ENCODE measurements at places on chromosomes 16 and 17.

GRCh38 chr16:67399218-67399733, 6.0 kb upstream of the TPPP3 start:
- peak; percentile 68 for DNase-seq

DNA sequence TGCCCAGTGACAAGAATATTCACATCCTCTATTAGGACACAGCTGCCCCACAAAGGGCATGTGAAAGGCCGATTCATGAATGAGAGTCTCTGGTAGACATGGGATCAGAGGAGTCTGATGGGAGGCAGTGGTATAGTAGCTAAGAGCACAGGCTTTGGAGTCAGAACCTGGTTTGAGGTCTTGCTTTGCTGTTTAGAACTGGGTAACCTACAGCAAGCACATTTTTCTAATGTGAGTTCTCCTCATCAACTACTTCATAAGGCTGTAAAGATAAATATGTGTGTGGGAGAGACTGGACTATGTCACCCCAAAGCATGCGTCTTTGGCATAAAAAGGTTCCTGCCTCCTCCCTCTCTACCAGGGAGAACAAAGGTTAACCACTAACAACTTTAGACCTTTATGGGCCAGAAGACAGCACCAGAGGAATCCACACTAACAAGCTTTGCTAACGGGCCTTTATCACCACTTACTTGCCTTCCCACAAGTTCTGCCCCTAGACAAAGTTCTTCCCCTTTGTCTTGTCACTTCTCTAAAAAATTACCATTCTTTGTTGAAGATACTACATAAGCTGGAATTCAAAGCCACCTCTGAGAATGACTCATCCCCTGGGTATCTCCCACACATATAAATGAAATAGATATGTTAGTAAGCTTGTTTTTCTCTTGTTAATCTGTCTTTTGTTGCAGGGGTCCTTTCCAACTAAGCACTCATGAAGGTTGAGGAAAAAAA, 21.1 kb downstream of the CDR2 start:
- DNase-seq: no peak

- DNase-seq: no peak
These were observed 60.7 kb downstream of the WSB1 start for GRCh38 chr17:27354491-27355081.

- peak; percentile 72 for DNase-seq
These were observed 186.7 kb downstream of the MSI2 start for GRCh38 chr17:57442914-57443571.

GRCh38 chr16:66563574-66564334, 2.5 kb upstream of the CMTM1 start:
- DNase-seq: no peak

DNA sequence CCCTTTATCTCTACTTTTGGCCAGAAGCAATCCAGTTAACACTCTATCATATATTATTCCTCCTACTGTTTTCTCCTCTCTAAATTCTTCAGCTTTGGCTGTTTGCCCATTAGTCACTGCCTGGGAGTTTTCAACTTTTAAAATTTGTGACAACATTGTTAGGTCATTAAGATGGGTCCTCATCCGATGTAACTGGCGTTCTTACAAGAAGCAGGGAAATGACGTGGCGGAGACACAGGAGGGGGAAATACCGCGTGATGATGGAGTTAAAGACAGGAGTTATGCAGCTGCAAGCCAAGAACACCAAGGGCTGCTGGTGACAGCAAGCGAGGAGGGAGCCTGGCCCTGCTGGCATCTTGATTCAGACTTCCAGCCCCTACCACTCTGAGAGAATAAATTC, 34.8 kb upstream of the CPHXL start:
- no peak for DNase-seq

DNA sequence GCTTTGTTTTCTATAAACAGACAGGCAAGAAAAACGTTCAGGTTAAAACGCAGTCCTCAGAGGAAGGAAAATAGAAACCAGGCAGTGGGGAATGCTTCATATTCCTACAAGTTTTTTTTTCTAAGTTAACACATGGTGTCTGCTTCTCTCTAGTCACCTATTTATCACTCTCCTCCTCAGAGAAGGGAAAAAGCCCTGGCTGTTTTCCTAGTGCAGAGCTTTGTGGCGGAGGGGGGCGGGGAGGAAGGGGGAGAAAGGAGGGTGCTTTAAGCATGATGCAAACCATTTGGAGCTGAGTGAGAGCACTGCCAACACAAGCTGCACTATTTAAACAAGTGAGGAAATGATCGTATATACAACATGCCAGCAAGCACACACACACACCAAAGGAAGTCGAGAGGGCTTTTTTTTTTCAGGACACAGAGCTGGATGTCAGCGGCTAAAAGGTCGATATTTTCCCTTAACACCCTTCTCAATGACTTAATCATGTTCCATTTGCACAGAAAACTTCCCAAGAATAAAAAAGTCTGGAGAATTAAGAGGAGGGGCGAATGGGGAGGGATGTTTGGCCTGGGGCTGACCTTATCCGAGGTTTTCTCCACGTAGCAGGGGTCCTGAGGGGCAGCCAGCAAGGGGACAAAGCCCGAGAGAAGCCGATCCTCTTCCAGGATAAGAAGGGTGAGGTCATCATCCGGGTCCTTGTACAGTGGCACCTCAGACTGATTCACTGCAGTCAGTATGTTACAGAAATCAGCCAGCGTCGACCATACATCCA, 117.4 kb downstream of the HIC1 start:
- DNase-seq: no peak

GRCh38 chr17:45296833-45297124, 20.0 kb downstream of the MAP3K14 start:
- DNase-seq: no peak

GRCh38 chr17:70912716-70913485, 743.6 kb downstream of the KCNJ2 start:
- DNase-seq: no peak

DNA sequence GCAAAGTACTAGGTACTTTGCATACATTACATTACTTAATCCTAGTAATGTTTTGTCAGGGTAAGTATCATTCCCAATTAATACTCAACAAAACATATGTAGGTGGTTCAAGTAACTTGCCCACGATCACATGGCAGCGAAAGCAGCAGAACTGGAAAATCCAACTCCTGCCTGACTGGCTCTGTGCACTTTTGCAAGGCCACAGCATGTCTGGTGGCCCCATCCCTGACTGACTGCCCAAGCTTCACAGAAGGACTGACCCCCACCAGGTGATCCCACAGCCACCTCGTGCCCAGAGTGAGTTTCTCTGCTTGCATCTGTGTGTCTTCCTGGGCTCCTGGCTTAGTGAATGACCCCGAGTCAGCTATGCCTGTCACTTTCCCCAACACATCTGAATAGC, 11.4 kb downstream of the CNP start:
- DNase-seq: peak; percentile 19

GRCh38 chr17:66200685-66201092, 8.8 kb upstream of the CEP112 start:
- DNase-seq: peak; percentile 33

DNA sequence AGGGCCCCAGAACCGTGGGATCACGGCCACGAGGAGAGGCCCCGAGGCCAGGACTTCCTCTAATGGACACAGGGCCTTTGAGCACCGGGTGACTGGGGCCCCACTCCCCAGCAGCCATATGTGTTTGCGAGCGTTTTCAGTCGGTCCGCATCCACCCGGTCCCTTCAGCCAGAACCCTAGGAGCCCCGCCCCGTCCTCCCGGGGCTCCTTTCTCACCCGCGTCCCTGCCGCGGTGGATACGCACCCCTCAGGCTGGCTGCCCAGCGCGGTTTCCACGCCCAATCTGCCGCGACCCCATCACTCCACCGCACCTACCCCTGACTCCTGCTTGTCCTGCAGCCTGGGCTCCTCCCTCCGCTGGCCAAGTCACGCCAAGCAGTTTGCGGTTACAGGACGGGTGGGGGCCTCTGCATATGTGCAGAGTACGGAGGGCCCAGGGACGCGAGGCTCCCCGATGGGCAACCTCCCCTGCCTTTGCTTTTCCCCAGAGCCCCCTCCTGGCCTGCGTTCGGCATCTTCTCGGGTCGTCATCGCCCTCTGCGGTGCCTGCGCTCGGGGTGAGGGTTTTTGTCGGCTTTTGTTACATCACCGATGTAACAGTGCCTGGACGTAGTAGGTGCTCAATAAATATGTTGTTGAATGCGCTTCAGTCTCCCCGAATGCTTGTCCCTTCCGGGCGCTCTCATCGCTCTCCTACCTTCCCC, 1.0 kb upstream of the TTYH2 start:
- DNase-seq: peak; percentile 57

DNA sequence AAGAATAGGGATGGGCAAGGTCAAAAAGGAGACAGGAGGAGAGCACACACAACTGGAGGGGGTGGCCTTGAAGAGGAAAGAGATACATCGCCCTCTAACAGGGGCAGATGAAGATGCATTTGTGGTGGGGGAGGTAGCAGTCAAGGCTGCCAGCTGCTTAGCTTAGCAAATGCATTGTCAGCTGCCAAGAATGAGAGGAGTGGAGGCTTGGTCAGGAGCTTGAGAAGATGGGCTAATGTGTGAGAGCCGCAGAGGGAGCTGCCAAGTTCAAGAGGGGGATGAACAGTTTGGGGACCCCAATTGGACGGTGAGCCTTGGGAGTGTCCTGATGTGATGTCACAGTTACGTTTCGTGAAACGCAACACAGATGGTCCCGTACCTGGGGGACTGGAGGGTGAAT, 28.9 kb upstream of the GNA13 start:
- no peak for DNase-seq

GRCh38 chr17:4040784-4041183, 76.5 kb upstream of the ATP2A3 start:
- no peak for DNase-seq

DNA sequence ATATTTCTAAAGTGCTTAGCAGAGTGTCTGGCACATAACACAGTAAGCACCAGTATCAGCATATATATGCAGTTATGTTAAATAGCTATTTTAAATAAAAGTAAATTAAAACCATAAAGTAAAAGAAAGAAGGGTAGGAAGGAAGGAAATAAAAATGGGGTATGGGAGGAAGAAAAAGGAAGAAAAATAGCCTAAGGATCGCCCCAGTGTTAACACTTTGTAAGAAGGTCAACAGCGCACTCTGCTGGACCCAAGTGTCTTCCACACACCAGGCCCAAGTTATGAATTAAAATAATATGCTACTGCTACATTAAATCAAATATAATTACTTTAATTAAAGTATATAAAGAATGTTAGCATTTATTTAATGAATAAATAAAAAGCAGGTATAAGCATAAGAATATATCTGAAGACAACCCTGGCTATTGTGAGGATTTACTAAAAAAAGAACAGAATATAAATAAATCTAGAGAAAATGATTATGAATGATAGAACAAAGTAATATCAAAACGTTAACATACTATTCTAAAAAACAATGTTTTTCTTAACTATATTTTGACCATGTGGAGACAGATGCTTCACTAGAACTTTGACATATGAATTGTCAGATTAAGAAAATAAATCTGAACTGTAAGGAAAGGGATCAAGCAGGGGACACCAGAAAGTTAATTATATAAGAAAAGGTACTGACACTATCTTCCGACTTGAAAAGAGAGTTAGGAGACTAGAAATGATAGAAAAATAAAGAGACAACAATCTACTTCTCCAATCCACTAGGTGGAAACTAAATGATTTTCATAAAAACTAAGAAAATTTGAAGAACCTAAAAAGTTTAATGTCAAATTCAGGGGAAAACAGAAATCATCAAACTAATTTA, 25.9 kb downstream of the BRIP1 start:
- peak; percentile 80 for DNase-seq

GRCh38 chr17:48909783-48910182, 1.6 kb downstream of the UBE2Z start:
- no peak for DNase-seq

- DNase-seq: peak; percentile 23
These were observed 1.7 kb upstream of the SGCA start for GRCh38 chr17:50163843-50164696.

DNA sequence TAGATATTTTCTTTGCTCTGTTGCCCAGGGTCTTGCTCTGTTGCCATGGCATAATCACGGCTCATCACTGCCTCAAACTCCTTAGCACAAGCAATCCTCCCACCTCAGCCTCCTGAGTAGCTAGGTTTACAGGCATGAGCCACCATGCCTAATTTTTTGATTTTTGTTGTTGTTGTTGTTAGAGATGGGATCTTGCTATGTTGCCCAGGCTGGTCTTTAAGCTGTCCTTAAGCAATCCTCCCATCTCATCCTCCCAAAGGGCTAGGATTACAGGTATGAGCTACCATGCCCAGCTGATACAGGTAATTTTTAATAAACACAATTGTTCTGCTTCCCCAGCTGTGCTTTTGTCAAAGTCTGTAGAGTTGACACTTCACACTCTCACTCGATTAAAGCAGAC, 159.3 kb downstream of the PARN start:
- no peak for DNase-seq

DNA sequence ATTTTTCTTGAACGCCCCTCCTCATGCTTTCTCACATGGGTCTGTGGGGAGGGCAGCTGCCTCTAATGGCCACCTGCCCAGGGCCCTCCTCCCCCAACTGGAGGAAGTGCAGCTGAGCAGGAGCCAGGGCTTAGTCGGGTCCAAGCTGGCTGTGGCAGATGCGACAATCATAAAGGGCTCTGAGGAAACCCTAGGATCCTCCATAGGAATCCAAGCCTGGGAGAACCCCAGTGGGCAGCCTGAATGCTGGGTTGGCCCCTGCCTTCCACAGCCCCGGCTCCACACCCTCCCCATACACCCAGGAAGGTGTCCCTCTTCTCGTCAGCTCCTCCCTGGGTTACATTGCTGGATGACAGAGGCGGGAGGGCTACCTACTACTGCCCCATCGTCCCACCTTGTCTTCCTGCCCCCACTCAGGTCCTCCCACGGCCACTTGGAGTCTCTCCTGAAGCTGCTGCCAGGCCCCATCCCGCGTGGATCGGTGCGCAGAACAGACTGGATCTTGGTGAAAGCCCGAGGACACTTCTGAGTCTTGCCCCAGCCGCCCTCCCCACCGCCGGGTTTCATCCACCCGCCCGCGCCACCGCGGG, 15.6 kb upstream of the CBFB start:
- no peak for DNase-seq

GRCh38 chr17:67126983-67127382, 82.6 kb downstream of the CACNG1 start:
- no peak for DNase-seq

GRCh38 chr17:49990921-49991320, 4.1 kb downstream of the DLX3 start:
- DNase-seq: no peak

- DNase-seq: no peak
These were observed 22.6 kb upstream of the SPATA32 start for GRCh38 chr17:45284176-45285140.

GRCh38 chr16:5756969-5757368, 659.4 kb upstream of the EEF2KMT start:
- no peak for DNase-seq

- DNase-seq: no peak
These were observed 161.6 kb downstream of the PPM1E start for GRCh38 chr17:58917228-58917627.

- DNase-seq: no peak
These were observed 10.1 kb upstream of the COL1A1 start for GRCh38 chr17:50211249-50212120.

GRCh38 chr17:46182961-46183360, 10.3 kb downstream of the KANSL1 start:
- no peak for DNase-seq

Data from mucosa of descending colon (tissue), 3 donors.